Hematopoietic multipotent progenitor cell treated with erythropoietin and hydrocortisone succinate and interleukin-3 and kit ligand, for 6 days (in vitro differentiated cells): ENCODE measurements at places on chromosomes 12 and 14.
A peak's percentile ranks its signal among the peaks of the same experiment; 100 is the strongest.

DNA sequence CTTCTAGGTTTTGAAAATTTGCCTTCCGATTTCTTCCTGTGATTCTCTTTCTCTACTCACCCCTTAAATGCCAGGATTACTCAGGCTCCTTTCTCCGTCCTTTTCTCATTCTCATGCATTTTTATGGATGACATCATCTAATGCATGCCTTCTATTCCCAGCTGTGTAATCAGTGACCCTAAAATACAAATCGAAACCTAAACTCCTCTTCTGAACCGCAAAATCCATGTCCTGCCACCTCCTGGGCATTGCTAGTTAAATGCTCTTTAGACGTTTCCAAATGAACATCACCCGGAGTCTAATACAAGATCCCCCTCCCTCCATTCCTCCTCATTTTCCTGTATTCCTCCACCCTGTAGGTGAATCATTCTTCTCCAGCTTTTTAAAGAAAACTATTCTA lies 1703.1 kb upstream of the FLRT2 start:
- DNase-seq = no peak

DNA sequence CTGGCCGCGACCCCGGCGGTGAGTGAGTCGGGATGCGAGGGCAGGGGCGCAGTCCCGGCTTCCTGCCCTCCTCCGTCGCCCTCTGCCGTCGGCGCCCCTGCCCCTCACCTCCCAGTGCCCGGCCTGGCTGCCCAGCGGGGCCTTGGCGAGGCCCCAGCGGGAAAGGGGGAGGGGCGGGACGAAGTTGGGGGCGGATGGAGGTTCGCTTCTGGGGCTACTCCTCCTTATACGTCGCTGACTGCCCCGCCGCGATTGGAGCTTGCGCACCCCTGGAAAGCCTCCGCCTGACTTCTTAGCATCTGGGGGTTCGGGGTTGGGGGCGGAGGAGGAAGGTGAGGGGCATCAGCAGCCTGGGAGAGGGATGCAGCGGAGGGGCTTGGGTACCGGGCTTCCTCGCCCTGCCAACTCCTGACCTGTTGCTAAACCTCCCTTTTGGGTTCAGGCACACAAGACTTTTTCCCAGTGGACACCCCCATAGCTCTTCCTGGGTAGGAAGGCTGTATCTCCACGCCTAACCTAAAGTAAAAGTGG lies 406 bp downstream of the TMEM263 start:
- peak; percentile 67 for DNase-seq

DNA sequence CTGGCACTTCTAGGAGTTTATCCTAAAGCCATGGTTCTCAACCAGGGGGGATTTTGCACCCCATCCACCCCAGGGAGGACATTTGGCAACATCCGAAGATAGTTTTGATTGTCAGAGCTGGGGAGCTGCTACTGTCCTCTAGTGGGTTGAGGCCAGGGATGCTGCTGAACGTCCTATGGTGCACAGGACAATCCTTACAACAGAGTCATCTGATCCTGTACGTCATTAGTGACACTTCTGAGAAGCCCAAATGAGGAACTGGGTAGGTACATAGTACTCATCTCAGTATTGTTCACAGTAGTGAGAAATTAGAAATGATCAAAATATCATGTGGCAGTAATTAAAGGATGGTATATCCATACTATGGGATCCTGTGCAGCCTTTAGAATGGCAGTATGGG lies 185.1 kb downstream of the CHST11 start:
- peak; percentile 52 for DNase-seq

- no peak for DNase-seq
Measured at GRCh38 chr12:51744235-51744634, 104.3 kb downstream of the FIGNL2 start.

DNA sequence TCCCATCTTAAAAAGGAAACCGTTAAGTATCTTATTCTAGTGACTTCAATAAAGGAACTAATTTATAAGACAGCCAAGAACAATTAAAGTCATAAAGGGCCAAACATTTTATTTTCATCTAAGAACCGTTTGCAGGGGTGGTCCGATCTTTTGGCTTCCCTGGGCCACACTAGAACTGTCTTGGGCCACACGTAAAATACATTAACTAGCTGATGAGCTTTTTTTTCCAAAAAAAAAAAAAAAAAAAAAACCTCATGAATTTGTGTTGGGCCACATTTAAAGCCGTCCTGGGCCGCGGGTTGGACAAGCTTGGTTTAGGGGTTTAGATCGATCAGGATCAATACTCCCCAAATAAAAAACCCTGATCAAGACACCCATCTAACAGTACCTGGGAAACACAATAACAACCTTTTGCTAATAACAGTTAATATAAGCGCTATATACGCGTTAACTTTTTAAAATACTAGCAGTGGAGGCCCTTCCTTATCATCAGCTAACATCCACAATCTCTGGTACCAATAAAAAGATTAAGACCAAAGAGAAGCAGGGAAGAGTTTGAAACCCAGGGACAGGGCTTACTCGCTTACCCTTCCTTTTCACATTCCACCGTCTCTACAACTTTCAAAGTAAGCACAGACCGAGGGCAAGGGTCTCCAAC lies 1.1 kb downstream of the NAP1L1 start:
- peak; percentile 61 for DNase-seq

- no peak for DNase-seq
Measured at GRCh38 chr12:47735649-47736048, 10.4 kb upstream of the ENDOU start.

GRCh38 chr12:113844495-113845210 lies 121.5 kb downstream of the RBM19 start:
- no peak for DNase-seq

GRCh38 chr14:61573748-61574513 lies 121.4 kb upstream of the HIF1A start:
- DNase-seq = no peak

- DNase-seq = peak; percentile 71
Measured at GRCh38 chr12:1279050-1279449, 288.0 kb downstream of the ERC1 start.

DNA sequence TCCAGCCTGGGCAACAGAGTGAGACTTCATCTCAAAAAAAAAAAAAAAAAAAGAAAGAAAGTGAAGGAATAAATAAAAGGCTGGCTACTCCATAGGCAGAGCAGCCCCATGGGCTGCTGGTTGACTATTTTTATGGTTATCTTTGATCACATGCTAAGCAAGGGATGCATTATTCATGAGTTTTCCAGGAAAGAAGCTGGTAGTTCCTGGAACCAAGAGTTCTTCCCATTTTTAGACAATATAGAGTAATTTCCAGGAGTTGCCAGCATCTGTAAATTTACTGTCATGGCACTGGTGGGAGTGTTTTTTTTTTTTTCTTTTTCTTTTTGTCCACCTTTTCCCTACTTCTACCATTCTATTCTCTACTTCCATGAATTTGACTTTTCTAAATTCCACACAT lies 24.2 kb downstream of the FGD4 start:
- no peak for DNase-seq

- peak; percentile 9 for DNase-seq
Measured at GRCh38 chr12:130014485-130014807, 110.6 kb upstream of the TMEM132D start.

- no peak for DNase-seq
Measured at GRCh38 chr14:91867316-91867988, at the start of gene TC2N. Gene TC2N, minus strand, starts transcription at chr14:91867536. Its CDS starts 53,767 bp downstream, at chr14:91813769.

DNA sequence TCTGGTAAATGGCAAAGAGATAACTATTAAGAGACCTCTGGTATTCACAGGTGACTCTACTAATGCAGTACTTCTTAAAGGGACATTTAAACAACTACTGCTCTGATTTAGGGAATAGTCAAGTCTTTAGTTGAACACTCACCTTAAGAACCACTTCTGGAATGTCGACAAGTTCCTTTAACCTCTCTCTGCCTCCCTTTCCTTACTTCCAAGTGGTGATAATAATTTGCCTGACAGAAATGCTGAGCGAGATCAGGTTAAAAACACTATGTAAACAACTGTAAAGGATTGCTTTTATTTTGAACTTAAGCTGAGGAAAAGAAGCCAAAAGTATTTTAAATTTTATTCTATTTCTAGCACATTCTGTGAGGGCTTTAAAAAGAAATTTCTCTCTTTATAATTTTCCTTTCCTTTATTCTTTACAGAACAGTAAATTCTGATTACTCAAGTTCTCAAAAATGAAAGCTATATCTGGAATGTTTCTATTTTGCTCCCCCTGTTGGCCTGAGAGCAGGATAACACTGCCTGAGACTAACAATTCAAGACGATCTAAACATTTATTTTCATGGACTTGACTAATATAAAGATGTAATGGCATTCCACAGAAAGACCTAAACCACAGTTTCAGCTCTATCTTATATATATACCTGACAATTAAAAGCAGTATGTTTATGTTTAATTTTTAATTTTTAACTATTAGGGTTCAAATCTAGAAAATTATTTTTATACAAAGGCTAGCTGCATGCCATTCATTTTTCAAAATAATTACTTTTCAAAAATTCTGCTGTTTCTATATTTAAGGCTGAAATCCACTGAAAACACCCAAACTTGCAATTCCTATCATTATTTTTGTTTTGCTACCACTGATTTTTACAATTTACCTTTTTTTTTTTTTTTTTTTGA lies 29.2 kb downstream of the ZCCHC8 start:
- DNase-seq = peak; percentile 82

DNA sequence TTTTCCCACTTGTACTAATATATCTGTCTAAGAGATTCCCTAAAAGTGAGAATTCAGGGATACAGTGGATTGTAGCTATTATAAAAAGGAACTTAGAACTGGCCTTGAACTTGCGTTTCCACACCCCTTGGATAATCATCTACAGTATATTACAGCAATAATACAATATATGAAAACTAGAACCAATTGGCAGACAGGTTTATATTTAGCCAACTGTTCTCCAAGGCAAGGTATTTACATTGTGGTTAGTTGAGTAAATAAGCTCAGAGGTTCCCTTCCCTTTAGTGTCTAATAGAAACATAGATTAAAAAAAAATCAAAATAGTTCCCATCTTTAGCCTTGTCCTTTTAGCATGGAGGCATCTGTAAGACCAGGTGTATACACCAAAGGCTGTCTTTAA lies 42.1 kb downstream of the LIMA1 start:
- DNase-seq = no peak

- DNase-seq = peak; percentile 42
Measured at GRCh38 chr12:130775953-130776856, 60.1 kb upstream of the RIMBP2 start.

DNA sequence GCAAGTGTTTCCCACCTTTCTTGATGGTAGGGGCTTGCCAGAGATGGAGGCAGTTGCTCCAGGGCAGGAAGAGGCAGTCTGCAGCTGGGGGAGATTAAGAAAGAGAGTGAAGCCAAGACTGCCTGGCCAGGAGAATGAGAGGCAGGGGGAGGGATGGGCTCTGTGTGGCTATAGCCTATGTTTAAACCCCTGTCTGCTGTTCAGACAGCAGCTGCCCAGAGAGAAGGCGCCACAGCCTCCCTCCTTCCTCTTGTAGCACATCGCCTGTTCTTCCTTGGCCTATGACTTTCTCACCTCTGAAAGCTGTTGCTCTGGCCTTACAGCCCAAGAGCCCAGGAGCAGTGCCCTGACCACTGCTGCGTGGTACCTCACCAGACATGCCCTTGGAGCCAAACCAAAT lies 61.7 kb downstream of the EMP1 start:
- DNase-seq = no peak

DNA sequence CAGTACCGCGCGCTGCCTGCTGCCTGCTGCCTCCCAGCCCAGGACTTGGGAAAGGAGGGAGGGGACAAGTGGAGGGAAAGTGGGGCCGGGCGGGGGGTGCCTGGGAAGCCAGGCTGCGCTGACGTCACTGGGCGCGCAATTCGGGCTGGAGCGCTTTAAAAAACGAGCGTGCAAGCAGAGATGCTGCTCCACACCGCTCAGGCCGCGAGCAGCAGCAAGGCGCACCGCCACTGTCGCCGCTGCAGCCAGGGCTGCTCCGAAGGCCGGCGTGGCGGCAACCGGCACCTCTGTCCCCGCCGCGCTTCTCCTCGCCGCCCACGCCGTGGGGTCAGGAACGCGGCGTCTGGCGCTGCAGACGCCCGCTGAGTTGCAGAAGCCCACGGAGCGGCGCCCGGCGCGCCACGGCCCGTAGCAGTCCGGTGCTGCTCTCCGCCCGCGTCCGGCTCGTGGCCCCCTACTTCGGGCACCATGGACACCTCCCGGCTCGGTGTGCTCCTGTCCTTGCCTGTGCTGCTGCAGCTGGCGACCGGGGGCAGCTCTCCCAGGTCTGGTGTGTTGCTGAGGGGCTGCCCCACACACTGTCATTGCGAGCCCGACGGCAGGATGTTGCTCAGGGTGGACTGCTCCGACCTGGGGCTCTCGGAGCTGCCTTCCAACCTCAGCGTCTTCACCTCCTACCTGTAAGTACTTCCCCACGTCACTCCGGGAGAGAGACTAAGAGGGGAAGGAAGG lies at the start of gene LGR5:
Gene LGR5 (plus strand): TSS at position 186 of the 732 bp plus-strand sequence. CDS start 283 bp downstream, at position 469.
- no peak for DNase-seq

DNA sequence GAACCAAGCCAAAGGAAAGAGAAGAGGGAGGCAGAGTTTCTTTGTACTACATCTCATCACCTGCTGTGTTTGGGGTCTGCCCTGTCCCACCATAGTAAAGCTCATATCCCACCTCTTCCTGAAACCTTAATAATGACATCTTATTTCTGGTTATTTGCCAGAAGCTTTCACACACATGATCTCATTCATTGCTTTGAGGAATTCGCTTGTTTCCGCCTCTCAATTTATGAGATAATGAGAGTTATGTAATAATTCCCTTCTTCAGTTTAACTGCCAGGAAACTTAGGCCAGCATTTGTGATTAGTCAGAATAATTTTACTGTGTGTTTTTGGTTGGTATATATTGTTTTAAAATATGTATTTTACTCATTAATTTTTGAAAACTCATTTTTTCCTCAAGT lies 205.2 kb downstream of the CACNA1C start:
- peak; percentile 33 for DNase-seq

DNA sequence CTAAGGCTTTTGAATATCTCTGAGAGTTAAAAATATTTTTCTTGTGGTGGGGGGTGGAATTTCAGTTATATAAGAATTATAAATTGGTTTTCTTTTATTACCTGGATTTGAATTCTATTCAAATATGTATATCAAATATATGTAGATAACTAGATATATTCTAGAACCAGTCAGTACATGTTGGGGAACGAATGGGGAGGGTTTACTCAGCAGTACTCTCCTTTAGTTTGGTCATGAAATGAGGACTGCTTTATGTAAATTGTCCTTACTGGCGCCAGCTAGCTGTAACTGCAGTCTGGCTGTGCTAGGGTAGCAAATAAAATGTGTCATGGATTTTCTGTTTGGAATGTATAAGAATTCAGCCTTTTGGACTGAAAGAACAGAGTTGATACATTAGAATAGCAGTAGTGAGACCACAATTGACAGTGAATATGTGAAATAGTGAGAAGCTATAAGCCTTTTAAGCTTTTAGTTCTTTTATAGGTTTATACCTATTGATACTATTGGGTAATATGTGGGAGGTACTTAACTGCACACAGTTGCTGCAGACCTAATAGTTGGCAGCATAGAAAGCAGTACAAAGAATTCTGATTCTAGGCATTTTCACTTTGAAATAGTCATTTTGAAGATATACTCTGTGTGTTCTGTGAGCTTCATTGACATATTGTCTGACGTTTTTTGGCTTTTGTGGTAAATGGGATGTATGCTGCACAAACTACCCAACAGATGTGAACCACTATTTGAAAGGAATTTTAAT lies 29.0 kb downstream of the ATF7IP start:
- peak; percentile 88 for DNase-seq

- DNase-seq = no peak
Measured at GRCh38 chr12:128365032-128365431, 98.1 kb downstream of the TMEM132C start.

- DNase-seq = no peak
Measured at GRCh38 chr14:87013583-87013982, 979.4 kb downstream of the GALC start.
